ENCODE measurements at places on chromosomes 4 and X. TPM values are rescaled to one million over a fixed set of nuclear protein-coding genes. Genes with fewer than 3 reads are reported as not detected.

- DNase-seq, result no peak
These were observed 3.5 kb downstream of the GPR34 start for GRCh38 chrX:41692162-41692749.

- no peak for DNase-seq
These were observed 65.0 kb downstream of the SCD5 start for GRCh38 chr4:82733636-82734035.

DNA sequence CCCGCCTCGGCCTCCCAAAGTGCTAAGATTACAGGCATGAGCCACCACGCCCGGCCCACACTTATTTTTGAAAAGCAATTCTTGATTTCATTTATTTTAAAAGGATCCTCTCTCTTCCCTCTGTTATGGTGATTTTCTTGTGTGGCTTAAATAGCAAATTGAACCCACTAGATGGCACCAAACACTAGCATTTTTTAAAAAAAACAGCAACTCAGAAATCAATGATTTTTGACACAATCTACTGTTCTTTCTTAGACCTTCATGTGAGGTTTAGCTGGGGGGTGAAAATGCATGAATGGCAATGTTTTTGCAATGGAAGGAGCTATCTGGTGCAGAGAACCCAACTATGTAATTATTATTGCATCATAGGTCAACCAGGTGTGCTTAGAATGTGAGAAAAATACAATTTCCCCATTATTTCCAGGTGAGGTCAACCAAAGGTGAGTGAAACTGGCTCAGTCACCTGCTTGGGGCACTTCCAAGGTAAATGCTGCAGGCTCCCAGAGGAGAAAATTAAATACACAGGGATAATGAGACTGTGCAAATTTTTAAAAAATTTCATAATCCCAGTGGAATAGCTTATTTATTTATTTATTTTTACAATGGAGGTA is 226.7 kb upstream of the PRKX start:
- DNase-seq, result no peak

DNA sequence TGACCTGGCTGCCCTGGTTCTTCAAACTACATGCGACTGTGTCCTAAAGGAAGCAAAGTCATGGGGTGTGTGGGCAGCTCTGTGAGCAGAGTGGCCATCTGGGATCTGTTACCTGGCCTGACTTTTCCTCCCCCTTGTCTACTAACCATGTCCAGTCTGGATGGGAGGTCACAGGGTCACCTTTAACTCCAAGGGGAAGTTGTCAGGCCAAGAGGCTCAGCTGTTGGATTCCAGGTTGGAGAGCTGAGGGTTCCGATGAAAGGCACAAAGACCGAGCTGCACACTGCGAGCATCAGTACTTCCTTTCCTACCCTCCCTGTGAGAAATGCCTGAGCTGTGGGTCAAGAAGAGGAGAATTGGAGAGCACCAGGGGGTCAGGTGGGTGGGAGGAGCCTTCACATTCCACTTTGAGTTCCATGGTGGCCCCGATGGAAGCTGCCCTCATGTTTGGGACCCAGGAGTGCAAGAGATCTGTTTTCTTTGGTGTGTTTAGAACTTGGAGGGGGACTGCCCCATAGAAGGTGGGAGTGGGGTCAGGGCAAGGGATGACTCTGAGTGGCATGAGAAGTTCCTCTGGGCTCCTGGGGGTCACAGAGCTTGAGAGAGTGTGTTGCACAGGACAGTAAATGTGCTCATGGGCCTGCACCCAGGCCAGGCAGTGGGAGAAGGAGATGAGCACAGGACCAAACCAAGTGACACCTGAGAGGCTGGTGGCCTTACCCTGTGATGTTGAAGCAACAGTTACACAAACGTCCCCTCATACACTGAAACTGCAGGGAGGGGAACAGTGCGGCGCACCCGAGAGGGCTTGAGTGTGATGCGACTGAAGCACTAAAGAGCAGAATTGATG is 36.2 kb downstream of the RGS12 start:
- no peak for DNase-seq

GRCh38 chr4:89741768-89742167 is 95.2 kb downstream of the SNCA start:
- no peak for DNase-seq

DNA sequence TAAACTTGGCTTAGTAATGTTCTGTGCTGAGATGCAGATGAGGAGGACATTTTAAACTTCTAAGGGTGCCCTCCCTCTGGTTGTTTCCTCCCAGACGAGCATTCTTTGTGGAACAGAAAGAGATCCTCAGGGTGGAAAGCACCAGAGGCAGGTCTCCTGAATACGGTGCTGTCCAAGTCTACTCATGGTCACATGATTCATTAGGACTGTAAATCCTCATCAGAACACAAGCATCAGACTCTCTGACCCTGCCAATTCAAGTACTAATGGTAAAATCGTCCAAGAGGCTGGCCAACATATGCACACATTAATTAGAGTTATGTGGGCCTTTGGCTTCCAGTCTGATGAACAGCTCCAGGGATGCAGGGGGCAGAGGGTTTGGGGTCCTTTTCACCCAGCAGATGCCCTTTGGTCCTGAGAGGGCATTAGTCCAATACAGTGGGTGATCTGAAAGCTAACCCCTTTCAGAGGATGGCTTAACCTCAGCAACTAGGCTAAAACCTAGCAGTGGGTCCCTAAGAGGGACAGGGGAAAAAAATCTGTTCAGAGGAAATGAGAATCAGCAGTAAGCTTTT is 18.2 kb downstream of the HAND2 start:
- DNase-seq, result peak; percentile 46

DNA sequence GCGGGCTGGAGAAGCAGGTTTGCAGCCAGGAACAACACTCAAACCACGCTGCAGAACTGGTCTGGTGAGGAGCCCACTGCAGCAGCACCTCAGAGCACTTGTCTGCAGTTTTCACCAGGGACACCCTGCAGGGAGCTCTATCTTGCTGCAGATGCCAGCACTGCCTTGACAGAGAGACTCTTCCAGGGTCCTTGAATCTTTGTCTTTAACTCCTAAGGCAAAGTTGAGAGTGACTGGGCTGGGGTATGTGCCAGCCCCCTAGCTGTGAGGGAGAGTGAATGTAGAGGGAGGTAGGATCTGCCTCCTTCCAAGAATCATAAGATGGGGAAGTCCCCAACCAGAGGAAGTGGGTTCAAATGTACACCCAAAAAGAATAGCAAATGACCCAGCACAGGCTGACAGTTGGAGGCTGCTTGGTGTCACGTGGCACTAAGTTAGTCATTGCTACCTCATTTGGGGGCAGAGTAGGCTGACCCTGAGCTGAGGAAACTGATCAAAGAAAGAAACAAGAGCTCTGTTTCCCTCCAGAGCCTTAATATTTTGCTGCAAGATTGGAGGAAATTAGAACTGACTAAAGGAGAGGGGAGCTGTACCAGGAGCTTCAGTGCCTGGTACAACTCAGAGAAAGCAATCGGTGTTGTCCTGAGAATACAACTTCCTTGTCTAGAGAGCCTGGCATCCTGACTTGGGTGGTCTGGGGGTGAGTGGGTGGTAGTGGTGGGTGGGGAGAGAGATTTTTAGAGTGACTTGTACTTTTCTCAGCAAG is 28.2 kb upstream of the HUWE1 start:
- DNase-seq, result no peak

GRCh38 chr4:5996641-5997040 is 21.6 kb downstream of the C4orf50 start:
- DNase-seq, result peak; percentile 44

GRCh38 chrX:149949743-149950436 is 11.6 kb upstream of the EOLA2 start:
- no peak for DNase-seq

- peak; percentile 27 for DNase-seq
These were observed 54.4 kb downstream of the HMX1 start for GRCh38 chr4:8817096-8817812.

DNA sequence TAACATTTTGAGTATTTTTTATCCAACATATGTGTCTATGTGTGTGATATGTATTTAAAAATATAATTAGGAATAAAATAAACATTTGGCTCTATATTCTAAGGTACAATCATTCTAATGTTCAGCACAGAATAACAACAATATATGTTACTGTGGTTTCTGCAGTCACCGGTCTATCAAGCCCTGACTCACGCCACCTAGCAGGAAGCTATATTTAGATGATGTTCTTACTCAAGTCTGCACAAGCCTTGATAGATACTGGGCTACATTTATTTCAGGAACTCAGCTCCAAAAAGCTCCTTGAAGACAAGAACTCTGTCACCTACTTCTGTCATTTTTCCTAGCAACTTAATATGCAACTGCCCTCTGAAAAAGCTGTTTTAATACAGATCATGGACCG is 152.0 kb upstream of the FTHL17 start:
- no peak for DNase-seq

GRCh38 chr4:170522427-170522970 is 432.7 kb upstream of the AADAT start:
- DNase-seq, result no peak

- no peak for DNase-seq
These were observed 15.3 kb downstream of the CPZ start for GRCh38 chr4:8607603-8608481.

DNA sequence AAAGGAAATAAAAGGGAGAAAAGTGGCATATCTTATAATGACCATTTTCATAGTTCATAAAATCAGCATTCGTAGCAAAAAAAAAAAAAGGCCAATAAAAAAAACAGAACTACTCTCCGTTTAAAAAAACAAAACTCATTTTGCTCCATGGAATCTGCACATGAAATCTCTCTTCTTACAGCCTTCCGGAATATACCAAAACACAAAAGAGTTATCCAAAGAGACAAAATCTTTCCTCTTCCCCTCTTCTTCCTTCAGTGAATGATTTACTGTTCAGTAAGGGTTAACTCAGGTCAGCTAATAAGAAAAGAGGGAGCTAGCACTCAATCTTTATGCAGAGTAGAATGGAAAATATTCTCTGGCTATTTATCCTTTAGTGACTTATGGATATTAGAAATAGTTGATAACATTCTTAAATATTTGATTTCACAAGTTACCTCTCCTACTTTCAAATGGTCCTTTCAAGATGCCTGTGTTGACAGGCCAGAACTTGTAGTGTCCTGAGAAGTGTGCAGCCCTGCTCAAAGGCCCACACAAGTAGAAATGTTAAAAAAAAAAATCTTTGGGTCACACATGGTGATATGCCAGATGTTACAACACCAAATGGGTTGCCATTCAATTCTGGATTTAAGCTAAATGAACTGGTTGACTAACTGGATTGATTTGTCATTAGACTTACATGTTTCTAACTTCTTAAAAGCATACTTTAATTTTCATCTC is 42.1 kb downstream of the PDGFC start:
- no peak for DNase-seq

- no peak for DNase-seq
These were observed 7.6 kb upstream of the PCDH19 start for GRCh38 chrX:100417681-100418080.

DNA sequence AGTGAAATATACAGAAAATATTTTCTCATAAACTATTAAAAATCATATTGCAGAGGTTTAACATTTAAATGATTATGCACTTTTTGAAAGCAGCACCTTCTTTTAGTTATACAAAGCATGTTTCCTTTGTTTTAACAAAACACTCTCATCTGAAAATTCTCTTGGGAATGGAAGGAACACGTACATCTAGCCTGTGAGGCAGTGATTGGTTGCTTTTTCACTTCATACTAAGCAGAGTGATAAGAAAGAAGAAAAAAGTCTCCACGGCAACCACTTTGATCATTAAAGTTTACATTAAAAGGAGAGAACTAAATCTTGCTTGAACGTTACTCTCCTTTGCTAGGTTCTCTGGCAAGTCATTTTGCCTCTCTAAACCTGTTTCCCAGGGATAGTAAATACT is 41.7 kb upstream of the H2AZ1 start:
- no peak for DNase-seq

DNA sequence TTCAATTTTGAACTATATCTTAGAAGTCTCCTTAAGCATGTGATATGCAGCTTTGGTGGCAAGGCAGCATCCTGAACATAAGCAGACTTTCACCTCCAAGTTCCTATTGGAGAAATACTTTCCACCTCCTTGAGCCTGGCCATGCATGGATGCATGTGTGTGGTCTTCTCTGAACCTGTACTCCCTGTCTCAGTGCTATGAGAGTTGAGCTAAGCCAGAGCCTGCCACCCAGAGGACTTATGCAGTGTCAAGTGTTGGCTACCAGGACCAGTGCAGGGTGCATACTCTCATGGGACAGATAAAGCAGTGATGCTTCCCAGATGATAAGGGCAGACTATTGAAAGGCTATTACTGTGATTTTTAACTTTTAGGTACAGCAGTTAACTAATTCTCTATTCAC is 105.6 kb downstream of the TSPAN7 start:
- DNase-seq, result no peak

DNA sequence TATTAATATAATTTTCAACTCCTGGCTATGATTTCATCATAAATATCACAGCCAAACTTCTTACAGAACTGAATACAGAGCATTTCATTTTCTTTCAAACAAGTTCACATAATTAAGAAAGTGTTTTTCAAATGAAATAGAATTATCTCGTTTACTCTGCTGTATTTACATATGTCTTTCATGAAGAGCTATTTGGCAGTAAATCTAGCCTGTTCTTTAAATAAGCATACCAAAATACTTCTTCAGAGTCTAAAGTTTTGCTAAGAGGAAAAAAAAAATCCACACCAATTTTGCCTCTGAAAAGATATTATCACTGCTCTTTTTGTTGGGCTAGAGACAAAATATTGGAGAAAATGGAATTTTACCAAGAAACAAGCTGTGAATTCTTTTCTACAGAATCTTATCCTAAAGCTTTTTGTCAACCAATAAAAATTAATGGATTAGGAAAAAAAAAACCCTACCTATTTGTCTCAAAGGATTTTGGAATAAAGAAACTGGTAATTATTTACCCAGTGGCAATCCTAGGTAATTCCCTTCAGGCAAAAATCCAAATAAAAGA is 287.9 kb upstream of the NR3C2 start:
- DNase-seq, result no peak

- no peak for DNase-seq
These were observed 126.9 kb upstream of the TAPT1 start for GRCh38 chr4:16353165-16353564.

GRCh38 chr4:169205075-169205743 is 65.5 kb downstream of the SH3RF1 start:
- DNase-seq, result no peak

GRCh38 chrX:123408821-123409737 is 225.0 kb downstream of the GRIA3 start:
- no peak for DNase-seq

- DNase-seq, result no peak
These were observed 3.8 kb downstream of the ARHGAP10 start for GRCh38 chr4:147735413-147736301.

DNA sequence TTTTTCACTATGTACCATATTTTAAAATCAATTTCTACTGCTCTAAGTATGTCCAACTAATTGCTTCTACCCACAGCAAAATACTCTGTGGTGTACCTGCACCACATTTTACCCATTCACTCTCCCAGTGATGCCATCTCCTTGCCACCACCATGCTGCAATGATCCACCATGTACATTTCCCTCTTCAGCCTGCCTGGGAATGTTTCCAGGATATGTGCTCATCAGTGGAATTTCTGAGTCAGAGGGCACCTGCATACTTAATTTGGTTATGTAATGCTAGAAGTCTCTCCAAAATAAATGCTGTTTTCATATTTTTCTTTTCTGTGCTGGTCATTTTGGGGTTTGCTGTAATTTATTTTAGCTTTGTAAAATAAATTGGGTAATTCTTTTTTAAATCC is 33.2 kb upstream of the OCIAD2 start:
- no peak for DNase-seq

GRCh38 chr4:100206850-100207249 is 16.6 kb upstream of the DDIT4L start:
- no peak for DNase-seq

PPEF1 gene
- total RNA-seq, result 0.19 TPM

VCX gene
- total RNA-seq, result not detected

NAP1L5 gene
- 7.0 TPM for total RNA-seq

VMA21 gene
- total RNA-seq, result 27.3 TPM

GYG2 gene
- 1.3 TPM for total RNA-seq

NRK gene
- 4.9 TPM for total RNA-seq

SHISA3 gene
- total RNA-seq, result 0.46 TPM

LRCH2 gene
- 1.2 TPM for total RNA-seq

CCSER1 gene
- 15.7 TPM for total RNA-seq

ADD1 gene
- total RNA-seq, result 213 TPM

Measured in cardiac septum (tissue), 1 donor.